Sigmoid colon (tissue), 7 donors: ENCODE measurements at places on chromosomes 1 and 21. TPM values are rescaled to one million over a fixed set of nuclear protein-coding genes. Genes with fewer than 3 reads are reported as not detected.

GRCh38 chr1:100924212-100924611 is 28.3 kb downstream of the SLC30A7 start:
- no peak for DNase-seq

DNA sequence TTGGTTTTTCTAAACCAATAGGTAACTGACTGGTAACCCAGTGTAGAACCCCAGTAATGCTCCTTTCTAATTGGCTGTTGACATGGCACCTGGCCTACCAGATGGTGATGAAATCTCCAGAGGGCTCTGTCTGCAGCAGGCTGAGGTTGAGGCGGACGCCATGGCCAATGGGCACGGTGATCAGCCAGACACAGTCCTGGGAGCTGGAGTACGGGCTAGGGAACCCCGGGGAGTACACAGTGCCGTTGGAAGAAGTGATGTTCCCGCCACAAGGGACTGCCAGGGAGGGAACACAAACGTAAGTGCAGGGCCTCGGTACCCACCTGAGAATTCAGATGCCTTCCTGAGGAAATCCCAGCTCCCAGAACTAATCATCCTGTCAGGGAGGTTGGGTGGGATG is 129.8 kb downstream of the ZSCAN20 start:
- DNase-seq, result no peak

HAO2 gene
- total RNA-seq, result not detected

DNA sequence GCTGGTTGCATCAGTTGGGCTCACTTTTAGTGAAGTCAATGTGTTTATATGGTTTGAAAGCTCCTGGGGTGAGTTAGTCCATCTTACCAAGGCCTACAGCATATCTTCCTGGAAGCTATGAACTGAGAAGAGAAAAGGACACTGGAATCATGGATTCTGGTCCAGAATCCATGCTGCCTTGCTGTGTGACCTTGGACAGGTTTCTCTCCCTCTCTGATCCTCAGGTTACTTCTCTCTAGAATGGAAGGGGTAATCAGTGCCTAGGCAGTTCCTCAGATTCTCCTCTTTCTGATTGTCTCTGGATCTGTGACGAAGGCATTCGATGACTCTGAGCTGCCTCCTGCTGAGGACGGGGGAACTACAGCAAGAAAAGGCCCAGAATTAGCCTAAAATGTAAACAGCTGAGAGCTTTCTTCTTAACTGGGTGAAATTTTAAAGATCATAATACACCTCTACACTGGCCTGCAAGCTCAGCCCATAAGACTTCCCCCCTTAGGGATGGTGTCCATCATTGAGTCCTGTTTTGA is 425.0 kb upstream of the VAMP3 start:
- no peak for DNase-seq

- DNase-seq, result no peak
These were observed 68.2 kb downstream of the MAB21L3 start for GRCh38 chr1:116179419-116179818.

RIPPLY3 gene
- not detected for total RNA-seq

GRCh38 chr1:22697980-22698379 is 12.7 kb upstream of the EPHB2 start:
- no peak for DNase-seq

DNA sequence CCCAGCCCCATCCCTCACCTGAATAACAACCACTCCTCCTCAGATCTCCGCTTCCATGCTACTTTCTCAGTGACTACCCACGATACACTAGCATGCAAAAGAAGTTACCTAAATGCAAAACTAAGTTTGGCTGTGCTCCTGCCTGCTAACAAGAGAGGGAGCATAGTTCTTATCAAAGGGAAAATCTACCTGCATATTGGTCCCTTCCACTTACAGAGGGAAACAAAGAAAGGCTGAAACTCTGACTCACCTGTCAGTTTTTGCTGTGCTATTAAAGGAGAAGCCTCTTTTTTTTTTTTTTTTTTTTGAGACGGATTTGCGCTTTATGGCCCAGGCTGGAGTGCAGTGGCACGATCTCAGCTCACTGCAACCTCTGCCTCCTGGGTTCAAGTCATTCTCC is 43.8 kb upstream of the RAVER2 start:
- no peak for DNase-seq

GRCh38 chr1:201015551-201016091 is 7.9 kb downstream of the KIF21B start:
- DNase-seq, result no peak

DNA sequence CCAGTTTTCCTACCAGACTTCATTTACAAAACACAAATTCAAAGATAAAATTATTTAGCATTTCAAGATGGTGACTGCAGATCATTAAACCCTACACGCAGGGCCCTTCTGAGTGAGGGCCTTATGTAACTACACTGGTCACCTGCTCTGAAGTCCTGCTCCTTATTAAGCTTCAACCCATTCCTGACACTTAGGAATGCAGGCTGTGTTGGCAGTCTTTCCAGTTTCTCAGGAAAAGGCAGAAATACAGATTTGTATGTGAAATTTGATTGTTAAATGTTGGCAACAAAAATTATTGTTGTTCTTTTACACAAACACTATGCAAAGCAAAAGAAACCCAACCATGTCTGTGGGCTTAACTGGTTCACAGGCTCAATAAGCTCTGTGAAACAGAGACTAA is 25.8 kb upstream of the BCAS2 start:
- no peak for DNase-seq

IFI44 gene
- 13.7 TPM for total RNA-seq

- no peak for DNase-seq
These were observed 1093.2 kb downstream of the ADGRL2 start for GRCh38 chr1:82893712-82894470.

S100A7 gene
- not detected for total RNA-seq

OR10Z1 gene
- not detected for total RNA-seq

DNA sequence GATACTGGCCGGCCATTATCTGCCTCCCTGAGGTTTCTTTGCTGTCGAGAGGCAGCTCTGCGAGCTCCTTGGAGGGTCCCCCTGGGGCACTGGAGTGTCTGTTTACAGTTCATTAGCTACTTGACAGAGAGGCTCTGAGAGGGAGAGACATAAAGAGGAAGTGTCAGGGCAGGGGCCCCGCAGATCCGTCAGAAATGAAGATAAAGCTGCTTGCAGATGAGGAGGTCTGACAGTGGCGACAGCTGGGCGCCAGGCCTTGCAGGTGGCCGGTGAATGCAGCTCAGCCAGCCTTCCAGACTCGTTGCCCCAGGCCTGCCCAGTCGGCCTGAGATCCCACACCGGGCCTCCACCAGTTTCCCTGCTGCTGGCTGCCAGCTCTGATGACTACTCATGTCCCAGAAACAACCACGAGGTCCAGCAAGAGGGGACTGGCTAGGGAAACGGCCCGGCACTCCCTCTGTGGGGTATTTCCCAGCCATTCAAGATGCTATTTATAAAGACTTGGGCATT is 84.7 kb downstream of the DISP3 start:
- no peak for DNase-seq
